IPS DF 6.9 (cell line): ENCODE measurements at places on chromosomes 3 and 15.
A peak's percentile ranks its signal among the peaks of the same experiment; 100 is the strongest.

DNA sequence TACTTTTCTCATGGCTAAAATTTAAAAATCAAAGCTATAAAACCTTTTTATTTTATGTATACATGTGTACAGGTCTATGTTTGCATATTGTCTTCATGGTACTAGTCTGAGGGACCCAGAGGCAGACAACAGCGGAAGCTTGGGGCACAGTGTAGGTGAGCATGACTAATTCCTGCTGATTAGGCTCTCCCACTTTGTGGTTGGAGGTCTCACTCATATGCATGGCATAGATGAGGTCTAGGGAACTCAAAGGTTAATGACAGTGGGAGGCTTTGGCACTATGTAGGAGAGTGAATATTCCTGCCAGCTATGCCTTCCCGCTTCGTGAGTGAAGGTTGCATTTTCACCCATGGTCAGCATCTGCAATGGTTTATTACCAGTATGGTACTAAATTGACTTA, 47.5 kb upstream of the AADACL2 start:
- DNase-seq: no peak

- no peak for DNase-seq
Observed at GRCh38 chr15:100566850-100567628, 34.9 kb downstream of the LINS1 start.

GRCh38 chr3:71237672-71238071, 345.9 kb downstream of the FOXP1 start:
- DNase-seq: no peak

- DNase-seq: no peak
Observed at GRCh38 chr15:69673291-69673881, 220.8 kb downstream of the RPLP1 start.

DNA sequence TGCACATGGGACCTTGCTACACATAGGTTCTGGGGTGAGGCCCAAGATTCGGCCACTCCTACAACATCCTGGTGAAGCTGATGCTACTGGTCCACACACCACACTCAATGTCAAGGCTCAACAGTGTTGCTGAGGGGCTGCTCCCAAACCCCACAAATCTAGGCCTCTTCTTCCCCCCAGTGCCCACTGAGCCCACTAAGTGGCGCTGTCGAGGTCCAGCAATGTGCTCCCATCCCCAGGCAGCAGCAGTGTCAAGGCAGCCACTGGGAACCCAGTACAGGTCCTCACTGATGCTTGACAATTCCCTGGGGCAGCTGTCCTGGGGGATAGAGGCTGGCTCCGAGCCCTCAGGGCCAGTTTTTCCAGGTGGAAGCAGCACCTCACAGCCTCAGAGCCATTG, 21.5 kb downstream of the SCN5A start:
- no peak for DNase-seq

DNA sequence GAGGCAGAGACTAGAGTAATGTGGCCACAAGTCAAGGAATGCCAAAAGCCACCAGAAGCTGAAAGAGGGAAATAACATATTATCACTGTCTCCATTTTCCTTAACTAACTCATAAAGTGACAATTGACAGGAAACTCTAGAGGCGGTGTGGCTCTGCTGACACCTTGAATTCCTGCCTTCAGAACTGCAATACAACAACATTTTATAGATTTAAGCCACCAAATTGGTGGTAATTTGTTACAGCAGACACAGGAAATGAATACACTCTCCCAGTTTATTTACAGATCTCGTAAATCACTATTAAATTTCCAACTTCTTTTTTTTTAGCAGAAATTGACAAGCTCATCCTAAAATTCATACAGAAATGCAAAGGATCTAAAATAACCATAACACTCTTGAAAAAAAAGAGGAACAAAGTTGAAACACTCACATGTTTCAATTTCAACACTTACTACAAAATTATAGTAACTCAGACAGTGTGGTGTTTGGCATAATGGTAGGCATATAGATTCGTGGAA, 449.9 kb downstream of the OTOL1 start:
- no peak for DNase-seq

- no peak for DNase-seq
Observed at GRCh38 chr15:67329984-67330733, 75.6 kb downstream of the IQCH start.

- DNase-seq: no peak
Observed at GRCh38 chr3:193335031-193335430, 43.5 kb downstream of the ATP13A5 start.

DNA sequence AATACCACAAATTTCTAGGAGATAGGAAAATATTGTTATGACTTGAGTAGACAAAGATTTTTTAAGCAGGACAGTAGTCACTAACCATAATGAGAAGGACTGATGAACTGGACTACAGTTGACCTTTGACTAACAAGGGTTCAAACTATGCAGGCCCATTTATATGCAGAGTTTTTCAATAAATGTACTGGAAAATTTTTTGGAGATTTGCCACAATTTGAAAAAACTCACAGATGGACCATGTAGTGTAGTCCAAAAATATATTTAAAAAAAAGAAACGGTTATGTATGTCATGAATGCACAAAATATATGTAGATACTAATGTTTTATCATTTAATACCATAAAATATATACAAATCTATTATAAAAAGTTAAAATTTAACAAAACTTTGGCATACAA, 151.8 kb downstream of the LRRN1 start:
- no peak for DNase-seq

- no peak for DNase-seq
Observed at GRCh38 chr3:24476871-24477656, 17.6 kb downstream of the THRB start.

DNA sequence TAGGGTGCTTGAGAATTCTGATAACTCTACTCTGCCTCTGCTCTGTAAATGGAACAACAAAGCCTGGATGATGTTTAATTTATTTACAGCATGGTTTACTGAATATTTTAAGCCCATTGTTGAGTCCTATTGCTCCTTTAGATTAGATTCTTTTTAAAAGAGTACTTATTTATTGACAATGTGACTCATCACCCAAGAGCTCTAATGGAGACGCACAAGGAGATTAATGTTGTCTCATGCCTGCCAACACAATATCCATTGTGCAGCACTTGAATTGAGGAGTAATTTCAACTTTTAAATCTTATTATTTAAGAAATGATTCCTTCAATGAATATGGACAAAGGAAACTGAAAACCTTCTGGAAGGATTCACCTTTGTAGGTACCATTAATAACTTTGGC, 691.4 kb downstream of the ZBBX start:
- DNase-seq: no peak

DNA sequence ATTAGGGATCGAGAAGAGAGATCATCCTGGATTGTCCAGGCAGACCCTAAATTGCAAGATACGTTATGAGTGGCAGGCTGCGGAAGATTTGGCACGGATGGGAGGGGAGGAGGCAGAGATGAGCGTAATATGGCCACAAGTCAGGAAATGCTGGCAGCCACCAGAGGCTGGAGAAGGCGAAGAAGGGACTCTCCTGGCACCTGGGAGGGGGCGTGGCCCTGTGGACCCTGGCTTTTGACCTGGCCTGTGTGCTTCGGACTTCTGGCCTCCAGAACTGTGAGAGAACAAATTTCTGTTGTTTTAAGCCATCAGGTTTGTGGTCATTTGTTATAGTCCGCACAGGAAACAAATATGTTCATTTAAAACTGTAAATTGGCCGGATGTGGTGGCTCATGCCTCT, 31.9 kb upstream of the IGF1R start:
- DNase-seq: no peak

- peak; percentile 52 for DNase-seq
Observed at GRCh38 chr3:128784232-128784631, 58.2 kb downstream of the RAB7A start.

- DNase-seq: no peak
Observed at GRCh38 chr3:111690242-111690641, 95.1 kb upstream of the ZBED2 start.

DNA sequence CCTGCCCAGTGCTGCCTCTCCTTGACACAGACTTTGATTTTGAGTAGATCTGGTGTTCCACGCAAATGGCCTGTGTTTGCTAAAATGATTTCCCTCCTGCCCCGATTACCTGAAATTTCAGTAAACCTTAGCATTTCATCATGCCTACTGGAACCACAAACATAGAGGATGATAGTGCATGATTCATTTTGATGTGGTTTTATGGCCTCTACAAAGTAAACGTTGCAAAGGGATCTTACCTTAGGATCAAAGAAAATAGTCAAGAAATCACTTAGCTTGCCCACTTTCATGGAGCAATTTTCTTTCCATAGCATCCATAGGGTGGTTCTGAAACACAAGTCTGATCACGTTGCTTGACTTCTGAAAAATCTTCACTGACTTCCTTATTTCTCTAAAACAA, 524.6 kb upstream of the ATP11B start:
- DNase-seq: no peak

- no peak for DNase-seq
Observed at GRCh38 chr15:93846148-93846547, 385.2 kb upstream of the MCTP2 start.

DNA sequence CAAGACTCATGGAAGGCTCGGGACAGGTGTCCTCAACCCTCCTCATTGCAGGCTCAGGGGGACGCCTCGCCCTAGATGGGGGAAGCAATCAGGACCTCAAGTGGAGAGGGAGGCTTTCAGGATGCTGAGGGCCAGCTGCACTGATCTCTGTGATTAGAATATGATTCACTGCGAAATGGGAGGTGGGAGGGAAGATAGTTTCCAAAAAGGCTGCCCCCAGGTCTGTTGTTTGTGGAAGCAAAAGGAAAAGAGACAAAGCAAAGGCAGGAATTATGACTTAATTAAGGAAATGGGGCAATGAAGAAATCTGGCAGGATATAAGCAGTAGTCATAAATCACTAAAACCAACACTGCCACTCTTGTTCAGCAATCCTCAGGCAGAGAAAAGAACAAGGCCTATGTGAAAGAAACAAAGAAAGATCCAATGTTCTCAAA, 85.6 kb upstream of the ABHD17C start:
- no peak for DNase-seq

DNA sequence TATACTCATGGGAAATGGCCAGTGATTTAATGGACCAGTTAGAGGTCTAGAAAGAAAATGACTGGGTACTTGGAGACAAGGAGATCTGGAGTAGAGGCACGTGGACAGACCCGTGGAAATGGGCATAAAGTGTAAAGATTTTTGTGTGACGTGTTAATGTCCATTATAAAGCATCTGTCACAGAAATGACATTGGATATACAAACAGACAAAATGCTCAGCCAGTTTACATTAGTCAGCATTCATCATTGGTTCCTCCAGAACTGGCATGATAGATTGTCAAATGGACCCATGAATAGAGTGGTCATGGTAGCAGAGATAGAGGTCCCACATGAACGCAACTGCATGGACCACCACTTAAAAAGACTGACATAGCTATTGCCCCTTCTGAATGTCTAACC, 144.1 kb upstream of the GALNT15 start:
- no peak for DNase-seq

GRCh38 chr3:168197162-168197561, 101.4 kb upstream of the GOLIM4 start:
- no peak for DNase-seq

DNA sequence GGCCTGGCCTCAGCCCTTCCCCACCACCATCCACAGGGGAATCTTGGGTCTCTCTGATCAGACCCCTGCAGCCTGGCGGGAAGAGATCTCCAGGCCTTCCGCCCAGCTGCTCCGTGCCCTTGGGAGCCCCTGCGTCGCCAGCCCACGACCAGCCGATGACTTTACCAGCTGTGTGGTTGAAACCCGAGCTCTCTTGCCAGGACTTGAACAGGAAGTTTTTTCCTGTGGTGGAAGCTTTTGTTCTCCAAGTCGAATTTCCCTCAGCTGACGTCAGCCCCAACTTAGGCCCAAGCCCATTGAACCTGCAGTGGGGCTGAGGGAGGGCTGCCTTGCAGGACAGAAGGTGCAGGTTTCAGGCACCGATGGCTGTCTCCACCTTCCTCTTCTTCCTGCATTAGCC, 51.7 kb upstream of the SMAD3 start:
- DNase-seq: peak; percentile 63

DNA sequence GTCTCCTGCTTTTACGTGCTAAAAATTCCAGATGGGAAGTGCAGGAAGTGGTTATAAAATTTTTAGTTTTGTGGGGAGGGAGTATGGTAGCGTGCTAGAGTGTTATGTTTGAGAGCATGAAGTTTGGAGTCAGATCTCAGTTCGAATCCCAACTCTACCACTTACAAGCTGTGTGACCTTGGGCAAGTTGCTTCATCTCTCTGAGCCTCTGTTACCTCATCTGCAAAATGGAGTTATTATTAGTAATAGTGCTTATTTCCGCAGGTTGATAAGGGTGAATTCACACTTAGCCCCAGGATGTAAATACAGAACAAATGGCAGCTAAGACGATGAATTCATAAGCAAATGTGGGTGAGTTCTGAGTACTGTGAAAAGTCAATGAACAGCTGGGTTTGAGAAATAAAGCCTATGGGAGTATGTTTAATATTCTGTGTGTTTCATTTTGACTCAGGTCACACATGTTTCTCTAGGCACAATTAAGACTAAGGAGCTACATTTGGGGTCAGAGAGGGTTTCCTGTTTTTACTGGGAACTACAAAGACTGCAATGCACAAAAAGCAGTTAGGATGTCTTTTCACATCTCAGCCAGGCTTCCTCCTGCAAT, 73.1 kb upstream of the FEZF2 start:
- DNase-seq: no peak

DNA sequence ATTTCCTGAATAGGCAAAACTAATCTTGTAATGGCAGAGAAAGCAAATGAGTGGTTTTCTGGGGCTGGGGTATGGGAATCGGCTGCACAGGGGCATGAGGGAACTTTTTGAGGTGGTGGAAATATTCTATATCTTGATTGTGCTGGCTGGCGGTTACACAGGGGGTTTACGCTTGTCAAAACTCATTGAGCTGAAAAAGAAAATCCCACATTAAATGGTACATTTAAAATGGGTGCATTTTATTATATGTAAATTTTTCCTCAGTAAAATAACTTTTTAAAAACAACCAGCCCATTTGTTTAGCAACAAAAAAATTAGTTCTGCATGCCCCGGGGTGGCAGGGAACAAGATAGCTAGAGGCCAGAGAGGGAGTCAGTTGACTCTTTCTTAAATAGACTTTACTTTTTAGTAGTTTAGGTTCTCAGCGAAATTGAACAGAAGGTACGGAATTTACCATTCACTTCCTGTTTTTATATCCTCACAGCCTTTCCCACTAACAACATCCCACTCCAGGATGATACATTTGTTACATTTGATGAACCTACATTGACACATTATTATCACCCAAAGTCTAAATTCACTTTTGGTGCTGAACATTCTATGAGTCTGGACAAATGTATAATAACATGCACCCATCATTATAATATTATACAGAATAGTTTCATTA, 41.2 kb upstream of the BCL2A1 start:
- no peak for DNase-seq
